CD4-positive, alpha-beta T cell treated with Interleukin-6 at 100 ng/mL for 8 hours (primary cell): ENCODE measurements at places on chromosomes 5 and 9.
A peak's percentile ranks its signal among the peaks of the same experiment; 100 is the strongest.

- DNase-seq = no peak
Observed at GRCh38 chr9:107348836-107349235, 65.8 kb downstream of the RAD23B start.

DNA sequence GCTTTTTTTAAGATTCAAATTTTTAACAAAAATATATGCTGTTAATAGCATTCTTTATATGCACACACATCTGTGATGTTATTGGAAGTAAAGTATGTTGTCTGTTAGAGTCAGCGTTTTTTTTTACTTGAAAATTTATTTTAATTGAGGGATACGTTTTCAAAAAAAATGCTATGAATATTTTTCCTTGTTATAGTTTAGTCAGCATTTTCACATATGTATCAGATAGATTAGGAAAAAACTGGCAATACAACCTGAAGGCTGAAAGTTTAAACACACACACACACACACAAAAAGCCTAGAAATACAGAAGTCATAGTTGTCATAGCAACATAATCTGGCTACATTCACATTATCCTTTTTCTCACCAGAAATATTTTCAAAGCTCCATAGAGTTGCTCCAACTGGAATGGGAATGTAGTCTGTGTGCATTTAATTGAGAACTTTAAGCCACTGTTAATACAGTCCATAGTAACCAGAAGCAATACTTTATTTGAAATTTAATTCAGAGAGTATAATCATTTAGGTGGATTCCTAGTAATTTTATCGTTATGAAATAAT, 116.6 kb downstream of the CDH12 start:
- DNase-seq = no peak

DNA sequence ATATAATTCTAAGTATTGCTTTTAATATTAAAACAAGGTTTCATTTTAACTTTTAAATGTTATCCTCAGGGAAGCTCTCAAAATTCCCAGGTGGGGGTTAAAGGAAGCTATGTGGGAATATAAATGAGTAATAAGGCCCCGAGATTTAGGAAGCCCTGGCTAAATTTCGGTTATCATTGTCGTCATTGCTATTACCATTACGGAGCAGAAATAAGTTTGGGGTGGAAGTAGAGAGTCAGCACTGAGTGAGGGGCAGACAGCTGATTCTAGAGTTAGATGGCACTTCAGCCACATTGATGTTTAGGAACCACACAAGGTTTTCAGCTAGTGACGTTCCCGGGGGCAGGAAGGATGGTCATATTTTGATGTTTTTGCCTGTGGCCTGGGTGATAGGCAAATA, 74.9 kb downstream of the NREP start:
- DNase-seq = no peak

DNA sequence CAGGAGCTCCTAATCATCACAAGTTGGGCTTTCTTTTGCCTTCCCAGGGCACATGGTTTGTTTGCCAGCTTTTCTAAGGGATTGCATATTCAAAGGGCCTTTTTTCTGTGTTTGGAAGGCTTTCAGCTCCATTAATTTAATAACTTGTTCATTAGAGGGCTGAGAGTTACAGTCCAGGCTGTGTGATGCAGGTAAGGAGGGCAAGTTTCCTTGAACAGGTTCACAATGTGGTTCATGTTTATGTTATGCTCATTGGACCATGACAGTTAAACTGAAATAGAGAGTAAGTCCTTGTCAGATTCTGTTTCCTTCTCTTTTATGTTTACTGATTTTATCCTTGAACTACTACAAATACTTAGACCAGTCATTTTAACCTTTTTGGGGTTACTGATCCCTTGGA, 174.4 kb downstream of the MARCHF11 start:
- DNase-seq = no peak

DNA sequence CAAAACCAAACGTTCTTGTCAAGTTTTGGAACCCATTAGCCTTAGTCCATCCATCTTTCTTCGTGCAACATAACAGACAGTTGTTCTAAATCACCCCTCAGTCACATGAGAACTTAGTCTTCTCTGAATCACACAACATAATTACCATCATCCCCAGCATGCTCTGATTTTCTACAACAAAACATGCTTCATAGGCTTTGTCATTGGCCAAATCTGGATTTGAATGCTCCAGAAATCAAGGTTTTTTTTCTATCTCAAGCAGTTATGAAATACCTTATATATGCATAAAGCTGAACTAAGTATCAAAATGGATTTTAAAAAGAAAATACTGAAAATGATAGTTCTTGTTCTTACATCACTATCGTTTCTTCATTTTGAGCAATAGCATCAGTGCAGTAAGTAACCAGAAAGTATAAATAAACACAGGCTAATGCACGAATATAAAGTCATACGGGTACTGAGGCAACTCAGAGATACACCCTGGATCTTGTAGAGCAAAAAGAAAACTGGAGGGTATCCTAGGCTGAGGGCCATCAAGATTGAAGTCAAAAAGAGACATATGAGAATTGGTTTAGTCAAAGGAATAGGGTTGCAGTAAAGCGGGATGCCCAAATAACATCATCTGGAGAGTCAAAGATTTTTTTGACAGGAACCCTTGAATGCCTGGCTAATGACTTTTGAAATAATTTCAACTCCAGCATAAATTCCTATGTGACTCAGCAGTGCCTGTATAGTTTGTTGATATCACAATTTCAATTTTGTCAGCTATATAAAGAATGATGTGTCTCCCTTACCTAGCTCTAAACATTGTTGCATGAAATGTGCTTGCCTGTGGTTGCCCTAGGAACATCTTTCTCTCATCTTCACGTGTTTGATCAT, 164.7 kb downstream of the ADAMTSL1 start:
- no peak for DNase-seq

GRCh38 chr5:77871946-77872345, 95.8 kb upstream of the TBCA start:
- DNase-seq = no peak

GRCh38 chr9:21455320-21455719, 15.1 kb downstream of the IFNA1 start:
- DNase-seq = peak; percentile 29

DNA sequence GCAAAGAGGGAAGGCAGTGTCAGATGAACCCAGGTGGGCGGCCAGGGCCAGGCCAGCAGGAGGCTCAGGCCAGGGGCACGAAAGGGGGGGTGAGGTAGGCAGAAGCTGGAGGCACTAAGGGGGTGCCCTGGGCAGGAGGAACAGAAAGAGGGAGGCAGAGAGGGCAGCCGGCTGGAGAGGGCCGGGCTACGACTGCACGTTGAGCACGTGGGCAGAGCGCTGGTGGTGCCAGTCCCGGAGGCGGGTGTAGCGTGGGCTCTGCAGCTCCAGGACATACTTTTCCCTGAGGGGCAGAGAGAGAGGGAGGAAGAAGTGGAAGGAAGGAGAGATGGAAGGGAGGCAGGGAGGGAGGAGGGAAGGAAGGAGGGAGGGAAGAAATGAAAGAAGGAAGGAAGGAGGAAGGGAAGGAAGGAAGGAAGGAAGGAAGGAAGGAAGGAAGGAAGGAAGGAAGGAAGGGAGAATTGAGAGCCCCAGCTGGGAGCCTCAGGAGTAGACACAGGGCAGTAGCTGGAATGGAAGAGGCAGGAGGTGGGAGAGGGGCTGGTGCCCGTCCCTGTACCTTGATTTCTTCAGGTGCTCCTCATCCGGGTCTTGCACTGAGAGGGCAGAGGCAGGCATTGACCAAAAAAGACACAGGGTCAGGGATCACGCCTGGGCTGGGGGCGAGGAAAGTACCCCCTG, 7.0 kb downstream of the PDLIM7 start:
- DNase-seq = no peak

DNA sequence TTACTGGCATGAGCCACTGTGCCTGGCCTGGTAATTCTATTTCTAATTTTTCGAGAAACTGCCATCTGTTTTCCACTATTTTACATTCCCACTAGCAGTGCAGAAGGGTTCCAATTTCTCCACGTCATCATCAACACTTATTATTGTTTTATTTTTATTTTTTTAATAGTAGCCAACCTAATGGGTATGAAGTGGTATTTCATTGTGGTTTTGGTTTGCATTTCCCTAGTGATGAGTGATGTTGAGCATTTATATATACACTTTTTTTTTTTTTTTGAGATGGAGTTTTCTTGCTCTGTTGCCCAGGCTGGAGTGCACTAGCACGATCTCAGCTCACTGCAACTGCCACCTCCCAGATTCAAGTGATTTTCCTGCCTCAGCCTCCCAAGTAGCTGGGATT, 28.3 kb downstream of the WWC1 start:
- no peak for DNase-seq

DNA sequence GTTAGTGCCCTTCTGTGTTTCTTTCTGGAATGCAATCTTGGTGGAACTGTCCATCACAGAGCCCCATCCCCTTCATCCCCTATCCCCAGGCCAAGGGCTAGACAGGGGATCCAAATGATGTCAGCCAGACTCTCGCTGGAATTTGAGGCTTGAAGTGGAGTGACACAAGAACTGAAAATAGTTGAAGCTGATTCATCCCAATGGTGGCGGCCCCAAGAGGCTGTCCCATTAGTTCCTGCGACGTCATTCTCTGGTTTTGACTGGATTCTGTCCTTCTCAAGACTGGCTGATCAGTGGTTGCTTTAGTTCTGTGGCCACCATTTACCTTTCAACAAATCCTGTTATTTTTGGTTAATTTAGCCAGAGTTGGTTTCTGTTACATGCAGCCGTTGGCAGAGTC, 59.9 kb downstream of the SUB1 start:
- no peak for DNase-seq

GRCh38 chr5:84383296-84383815, 1.3 kb downstream of the EDIL3 start:
- DNase-seq = no peak

GRCh38 chr5:158407824-158408195, 548.9 kb upstream of the CLINT1 start:
- DNase-seq = no peak

- no peak for DNase-seq
Observed at GRCh38 chr9:120473608-120474007, 106.4 kb downstream of the CDK5RAP2 start.

GRCh38 chr9:15769547-15769946, 216.7 kb downstream of the CCDC171 start:
- no peak for DNase-seq

- DNase-seq = no peak
Observed at GRCh38 chr9:133239533-133240090, 30.6 kb upstream of the OBP2B start.

GRCh38 chr5:136482206-136482605, 116.9 kb upstream of the TRPC7 start:
- DNase-seq = no peak

GRCh38 chr9:23938908-23939307, 112.9 kb upstream of the ELAVL2 start:
- no peak for DNase-seq

DNA sequence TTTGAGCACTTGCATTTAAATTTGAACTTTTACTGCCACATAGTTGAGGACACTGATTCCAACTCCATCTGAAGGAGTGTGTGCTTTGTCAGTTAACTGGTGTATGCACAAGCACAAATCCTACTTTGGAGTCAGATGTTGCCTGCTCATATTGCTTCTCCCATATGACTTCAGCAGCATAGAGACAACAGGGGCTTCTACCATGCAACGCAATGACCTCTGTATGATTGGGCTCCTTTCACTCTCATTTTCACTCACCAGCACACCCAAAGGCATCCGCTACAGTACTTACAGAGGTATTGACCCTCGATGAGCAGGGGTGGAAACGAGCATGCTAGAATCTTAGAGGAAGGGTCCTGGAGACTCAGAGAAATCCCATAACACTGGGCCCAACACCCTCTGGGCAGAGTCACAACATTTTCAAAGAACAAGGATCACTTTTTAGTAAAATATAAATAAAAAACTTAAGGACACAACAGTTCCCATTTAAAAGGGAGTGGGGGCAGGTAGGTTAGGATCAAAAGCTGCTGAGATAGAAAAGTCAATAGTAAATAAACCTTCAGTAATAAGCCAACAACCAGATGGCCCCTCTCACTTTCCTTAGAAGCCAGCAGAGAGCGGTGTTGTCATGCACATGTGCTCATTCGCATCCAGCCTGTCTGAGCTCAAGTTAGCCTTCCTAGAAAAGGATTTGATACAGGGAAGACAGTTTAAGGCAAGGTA, 203.8 kb downstream of the SNCAIP start:
- DNase-seq = no peak

DNA sequence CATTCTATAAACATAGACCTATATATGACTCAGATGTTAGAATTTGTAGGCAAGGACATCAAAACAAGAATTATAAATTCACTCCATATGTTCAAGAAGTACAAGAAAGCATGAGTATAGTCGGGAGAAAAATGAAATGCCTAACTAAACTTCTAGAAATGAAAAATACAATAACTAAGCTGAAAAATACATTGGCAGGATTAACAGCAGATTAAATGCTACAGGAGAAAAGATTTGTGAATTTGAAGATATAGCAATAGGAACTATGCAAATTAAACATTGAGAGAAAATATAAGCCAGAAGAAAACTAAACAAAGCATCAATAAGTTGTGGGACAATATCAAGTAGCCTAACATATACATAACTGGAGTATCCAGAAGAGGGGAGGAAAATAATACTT, 55.3 kb upstream of the PRSS3 start:
- DNase-seq = no peak

- peak; percentile 43 for DNase-seq
Observed at GRCh38 chr9:88835038-88835466, 156.2 kb upstream of the S1PR3 start.
